ENCODE measurements at places on chromosomes 6 and 20.

GRCh38 chr6:19034986-19035385 is 647.8 kb downstream of the RNF144B start:
- no peak for DNase-seq

GRCh38 chr20:48431653-48432493 is 395.9 kb downstream of the PREX1 start:
- DNase-seq = no peak

DNA sequence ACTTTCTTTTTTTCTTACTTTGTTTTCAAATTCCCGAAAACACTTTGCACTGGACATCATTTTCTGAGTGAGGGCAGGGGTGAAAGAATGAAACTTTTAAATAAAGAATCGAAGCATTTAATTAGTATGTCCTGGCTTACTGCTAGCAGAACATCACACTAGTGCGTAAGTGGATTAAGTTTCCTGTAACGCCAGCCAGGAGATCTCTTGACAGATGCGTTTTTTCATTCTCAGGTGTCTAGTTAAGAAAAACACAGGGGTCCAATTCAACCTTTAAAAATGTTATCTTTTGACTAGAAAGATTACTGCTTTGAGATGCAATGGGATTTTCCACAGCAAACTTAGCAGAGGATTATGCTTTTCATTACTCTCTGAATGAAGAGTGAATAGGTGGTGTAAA is 858.8 kb upstream of the EPHA7 start:
- DNase-seq = no peak

- no peak for DNase-seq
These were observed 136.4 kb upstream of the KCNG1 start for GRCh38 chr20:51159303-51159702.

- no peak for DNase-seq
These were observed 141.5 kb downstream of the GMDS start for GRCh38 chr6:2103765-2104523.

GRCh38 chr6:55669028-55669427 is 90.0 kb upstream of the HMGCLL1 start:
- no peak for DNase-seq

GRCh38 chr6:158475344-158476302 is 84.3 kb upstream of the TMEM181 start:
- no peak for DNase-seq

DNA sequence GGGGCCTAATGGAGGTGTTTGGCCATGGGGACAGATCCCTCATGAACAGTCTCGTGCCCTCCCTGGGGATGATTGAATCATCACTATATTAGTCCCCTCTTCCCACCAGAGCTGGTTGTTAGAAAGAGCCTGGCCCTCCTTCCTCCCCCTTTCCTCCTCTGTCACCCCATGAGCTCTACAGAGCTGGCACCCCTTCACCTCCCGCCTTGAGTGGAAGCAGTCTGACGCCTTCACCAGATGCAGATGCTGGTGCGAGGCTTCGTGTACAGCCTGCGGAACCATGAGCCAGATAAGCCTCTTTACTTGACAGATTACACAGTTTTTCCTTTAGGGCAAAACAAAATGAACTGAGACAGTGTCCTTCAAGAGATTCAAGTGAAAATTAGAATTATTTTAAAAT is 74.4 kb upstream of the RIPOR2 start:
- DNase-seq = no peak

DNA sequence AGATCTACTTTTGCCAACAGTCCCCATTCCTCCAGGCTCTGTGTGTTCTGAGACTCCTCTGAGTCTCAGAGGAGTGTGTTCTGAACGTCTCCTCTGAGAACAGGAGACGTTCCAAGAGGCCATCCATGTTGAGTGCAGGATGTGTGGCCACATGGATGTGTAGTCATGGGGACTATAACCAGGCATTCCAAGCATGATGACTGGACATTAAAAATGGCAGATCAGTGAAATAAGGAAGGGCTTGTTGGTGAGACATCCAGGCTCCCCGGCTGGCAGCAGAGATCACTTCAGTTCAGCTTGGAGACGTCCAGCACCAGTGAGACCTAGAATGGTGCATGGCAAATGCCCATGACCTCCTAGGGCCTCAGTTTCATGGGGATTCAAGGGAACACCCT is 34.3 kb upstream of the POU5F1 start:
- no peak for DNase-seq

Measured in HFF-Myc (cell line).